ENCODE measurements at places on chromosomes 1 and 21.
A peak's percentile ranks its signal among the peaks of the same experiment; 100 is the strongest.

DNA sequence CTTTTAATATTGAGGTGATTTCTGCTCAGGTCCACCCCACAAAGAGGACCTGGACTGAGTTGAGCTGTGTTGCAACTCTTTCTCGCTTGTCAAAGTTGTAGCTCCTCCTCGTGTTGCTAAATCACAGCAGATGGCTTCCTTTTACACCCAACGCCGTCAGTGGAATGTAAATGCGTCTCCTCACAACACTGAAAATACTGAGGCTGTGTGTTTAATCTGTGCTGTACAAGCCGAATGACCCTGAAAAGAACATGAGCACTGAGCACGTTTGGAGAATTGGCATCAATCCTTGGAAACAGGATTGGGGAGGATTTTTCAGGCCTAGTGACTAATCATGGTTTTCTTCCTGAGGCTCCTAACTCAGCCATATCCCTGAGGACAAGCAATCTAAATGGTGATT is 196.0 kb downstream of the CRB1 start:
- DNase-seq, result no peak

GRCh38 chr21:36419241-36419640 is 34.0 kb downstream of the CHAF1B start:
- DNase-seq, result no peak

- DNase-seq, result no peak
Observed at GRCh38 chr1:47592296-47593012, 154.6 kb downstream of the FOXD2 start.

DNA sequence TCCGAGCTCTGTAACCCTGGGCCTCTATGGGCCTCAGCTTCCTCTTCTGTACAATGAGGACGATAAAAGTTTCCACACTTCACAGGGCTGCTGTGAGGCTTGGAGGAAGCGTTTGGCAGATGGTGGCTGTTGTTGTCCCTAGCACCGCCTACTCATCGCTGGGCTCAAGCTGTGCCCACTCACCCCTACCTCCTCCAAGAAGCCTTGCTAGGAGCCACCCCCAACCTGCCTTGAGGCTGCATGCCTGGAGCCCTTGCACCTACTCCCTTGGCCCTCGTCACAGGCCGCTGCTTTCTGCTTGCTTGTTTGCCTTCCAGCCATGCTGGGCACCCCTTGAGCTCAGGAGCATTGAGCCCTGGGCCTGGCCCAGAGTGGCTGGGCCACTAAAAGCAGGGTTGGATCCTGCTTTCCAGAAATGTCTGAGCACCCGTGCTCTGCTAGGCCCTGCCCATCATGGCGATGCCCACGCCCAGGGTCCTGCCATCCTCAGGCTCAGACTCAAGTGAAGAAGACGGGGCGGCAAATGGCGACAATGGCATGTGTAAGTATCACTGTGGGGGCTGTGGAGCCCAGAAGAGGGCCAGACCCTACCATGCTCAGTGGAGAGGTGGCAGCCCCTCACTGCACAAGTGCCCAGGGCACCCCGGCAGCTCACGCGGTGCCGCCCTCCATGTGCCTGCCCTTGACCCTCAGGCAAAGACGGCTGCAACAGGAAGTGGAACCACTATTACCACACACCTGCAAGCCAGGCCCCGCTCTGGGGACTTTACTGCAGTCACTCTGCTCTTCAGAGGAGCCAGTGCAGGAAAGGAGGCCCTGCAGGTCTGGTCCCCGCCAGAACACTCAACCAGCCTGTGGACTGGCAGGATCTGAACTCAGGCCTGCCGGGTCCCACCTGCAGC is 9.5 kb downstream of the SH3BGRL3 start:
- DNase-seq, result no peak

GRCh38 chr1:114550336-114550735 is 31.1 kb downstream of the BCAS2 start:
- no peak for DNase-seq

GRCh38 chr1:21781815-21782348 is 1.1 kb downstream of the USP48 start:
- DNase-seq, result no peak

- no peak for DNase-seq
Observed at GRCh38 chr1:92538413-92539061, 51.8 kb upstream of the GFI1 start.

- no peak for DNase-seq
Observed at GRCh38 chr1:9427388-9427787, 111.9 kb upstream of the SLC25A33 start.

- no peak for DNase-seq
Observed at GRCh38 chr1:228799924-228800323, 64.6 kb downstream of the RHOU start.

DNA sequence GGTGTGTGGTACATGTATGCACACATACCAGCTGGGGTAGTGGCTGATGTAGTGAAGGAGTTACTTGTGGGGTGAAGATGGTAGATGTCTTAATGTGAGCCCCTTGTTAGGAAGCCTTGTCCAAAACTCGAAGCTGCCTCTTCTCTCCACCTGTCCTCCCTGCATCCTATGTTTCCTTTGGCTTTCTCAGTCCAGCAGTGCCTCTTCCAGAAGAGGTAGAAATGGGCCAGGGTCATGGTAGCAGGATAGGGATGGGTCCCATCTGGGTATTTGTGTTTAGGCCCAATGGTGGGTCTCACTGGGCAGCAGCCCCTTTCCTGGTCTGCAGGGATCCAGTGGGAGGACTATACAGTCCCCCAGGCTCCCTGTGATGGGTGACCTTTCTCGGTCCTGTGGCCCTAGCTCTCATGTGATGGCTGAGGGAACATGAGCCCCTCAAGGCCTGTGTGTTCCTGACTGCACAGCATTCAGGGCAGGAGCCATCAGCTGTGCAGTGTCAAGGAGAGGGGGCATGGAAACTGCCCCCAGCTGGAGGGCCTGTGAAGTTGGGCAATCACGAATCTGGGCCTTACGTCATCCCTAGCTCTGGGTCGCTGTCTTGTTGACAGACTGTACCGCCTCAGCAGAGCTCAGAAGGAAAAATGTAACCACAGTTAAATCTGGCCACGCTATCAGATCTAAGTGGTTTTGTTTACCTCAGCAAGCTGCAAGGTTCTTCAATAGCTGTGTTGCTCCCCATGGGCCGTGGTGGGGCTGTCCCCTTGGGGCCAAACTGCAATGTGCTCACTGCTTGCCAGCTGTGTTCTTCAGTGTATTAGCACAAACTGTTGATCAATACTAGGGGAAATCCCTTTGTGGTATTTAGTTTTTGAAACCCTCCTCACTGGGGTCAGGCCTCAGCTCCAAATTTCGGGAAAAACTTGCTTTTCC is 82.7 kb downstream of the NOS1AP start:
- no peak for DNase-seq

DNA sequence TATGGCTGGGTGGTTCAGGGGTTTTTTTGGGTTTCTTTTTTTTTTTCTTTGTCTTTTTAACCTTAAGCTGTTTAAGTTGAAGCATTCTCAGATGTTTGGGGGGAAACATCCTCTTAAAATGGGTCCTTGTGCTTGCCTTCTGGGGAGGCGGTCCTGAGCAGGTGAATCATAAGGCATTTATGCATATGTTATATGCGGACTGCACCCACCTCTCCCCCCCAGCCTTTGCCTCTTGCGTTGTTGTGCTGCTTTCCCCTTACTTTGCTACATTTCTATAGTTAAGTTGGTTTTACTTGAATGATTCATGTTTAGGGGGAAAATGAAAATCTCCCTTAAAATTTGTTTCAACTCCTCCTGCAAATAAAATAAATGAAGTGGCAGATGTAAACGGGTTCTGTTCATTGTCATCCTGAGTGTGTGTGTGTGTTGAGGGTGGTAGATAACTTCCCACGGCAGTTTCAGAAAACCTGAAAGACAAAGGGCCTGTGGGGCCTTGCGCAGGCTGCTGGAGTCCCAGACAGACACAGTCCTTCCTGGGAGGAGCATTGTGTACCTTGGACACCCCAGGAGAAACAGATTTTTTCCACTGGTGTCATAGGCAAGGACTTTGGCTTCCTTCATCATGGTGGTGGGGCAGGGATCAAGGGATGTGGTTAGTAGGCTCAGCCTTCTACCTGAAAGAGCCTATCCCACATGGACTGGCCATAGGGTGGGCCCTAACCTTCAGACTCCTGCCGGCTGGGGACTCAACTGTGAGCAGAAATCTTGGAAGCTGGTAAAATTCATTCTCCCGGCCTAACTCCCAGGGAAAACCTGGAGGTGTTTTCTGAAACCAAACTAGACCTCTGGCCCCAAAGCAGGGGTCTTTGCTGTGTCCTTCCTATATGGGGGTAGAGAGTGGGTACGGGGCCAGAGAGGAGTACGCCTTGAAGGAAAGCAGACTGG is 926 bp upstream of the SH3D21 start:
- DNase-seq, result no peak

- no peak for DNase-seq
Observed at GRCh38 chr1:12565966-12566352, 52.1 kb downstream of the DHRS3 start.

- DNase-seq, result no peak
Observed at GRCh38 chr1:61149010-61149860, 66.9 kb downstream of the NFIA start.

GRCh38 chr1:188719735-188720134 is 1757.9 kb downstream of the BRINP3 start:
- no peak for DNase-seq

GRCh38 chr1:225990705-225991464 is 8.3 kb downstream of the SDE2 start:
- DNase-seq, result no peak

GRCh38 chr1:162391790-162392563 is 10.4 kb downstream of the C1orf226 start:
- peak; percentile 10 for DNase-seq

DNA sequence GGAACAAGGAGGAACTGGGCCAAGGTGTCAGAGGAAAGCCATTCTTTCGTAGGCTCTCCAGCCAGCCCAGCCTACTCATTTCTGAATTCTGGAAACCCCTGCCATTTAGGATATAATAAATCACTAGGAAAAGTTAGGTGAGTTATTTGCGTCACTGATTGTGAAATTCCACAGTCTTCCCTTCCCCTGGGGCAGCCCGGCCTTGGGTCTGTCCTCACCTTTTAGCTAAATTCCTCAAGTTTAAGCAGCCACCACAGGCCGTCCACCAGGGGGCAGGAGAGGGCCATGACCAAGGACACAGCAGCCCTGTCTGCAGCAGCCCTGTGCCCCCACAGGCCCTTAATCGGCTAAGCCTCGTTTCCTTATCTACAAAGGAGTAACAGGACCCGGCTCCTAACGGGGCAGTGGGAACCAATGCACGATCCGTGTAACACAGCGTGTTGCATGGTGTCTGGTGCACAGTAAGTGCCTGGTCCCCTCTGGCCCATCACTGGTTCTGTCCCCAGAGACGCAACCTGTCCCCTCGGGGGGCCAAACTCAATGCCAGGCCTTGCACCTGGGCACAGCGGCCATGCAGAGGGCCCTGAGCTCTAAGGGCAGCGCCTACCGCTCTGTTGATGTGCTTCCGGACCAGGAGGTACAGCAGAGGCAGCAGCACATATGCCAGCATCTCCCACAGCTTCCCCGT is 18.1 kb downstream of the GPR157 start:
- peak; percentile 12 for DNase-seq

- no peak for DNase-seq
Observed at GRCh38 chr1:222081859-222082258, 340.0 kb upstream of the DUSP10 start.

DNA sequence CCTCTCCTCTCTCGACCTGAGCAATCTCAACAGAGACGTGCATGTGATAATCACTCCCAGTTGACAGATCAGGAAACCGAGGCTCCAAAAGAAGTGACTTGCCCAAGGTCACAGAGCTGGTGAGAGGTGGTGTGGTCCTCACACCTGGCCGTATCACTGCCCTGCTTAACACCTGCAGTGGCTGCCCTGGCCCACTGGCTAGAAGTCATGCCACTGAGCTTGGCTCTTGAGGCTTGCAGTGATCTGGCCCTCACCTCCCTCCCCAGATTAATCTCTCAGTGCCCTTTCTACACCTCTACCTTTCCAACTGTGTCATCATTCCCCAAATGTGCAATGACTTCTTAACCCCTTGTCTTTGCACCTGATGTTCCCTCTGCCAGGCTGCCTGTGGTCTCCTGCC is 38.8 kb downstream of the CDCP2 start:
- no peak for DNase-seq

DNA sequence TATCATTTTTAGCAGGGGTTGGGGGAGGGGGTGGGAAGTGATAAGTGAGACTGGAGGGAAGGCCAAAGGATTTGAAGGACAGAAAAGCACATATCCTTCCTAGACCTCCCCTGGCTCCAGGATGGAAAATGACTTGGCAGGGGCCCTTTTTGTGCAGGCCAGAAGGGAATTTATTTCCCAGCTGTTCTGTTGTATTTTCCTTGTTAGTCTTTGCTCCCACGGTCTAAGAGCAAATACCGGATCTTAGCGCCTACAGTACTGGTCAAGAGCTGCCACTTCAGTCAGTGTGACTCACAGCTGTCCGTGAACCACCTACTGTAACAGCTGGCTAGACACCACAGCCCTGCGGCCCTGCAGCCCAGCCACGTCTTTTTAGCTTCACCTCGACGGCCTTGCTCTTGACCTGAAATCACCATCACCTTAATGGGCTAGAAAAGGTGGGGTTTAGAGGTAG is 51.0 kb upstream of the ERRFI1 start:
- DNase-seq, result peak; percentile 43

GRCh38 chr1:53546409-53547155 is 87.4 kb downstream of the DMRTB1 start:
- no peak for DNase-seq

GRCh38 chr1:228339766-228340685 is 66.6 kb downstream of the TRIM11 start:
- DNase-seq, result no peak

DNA sequence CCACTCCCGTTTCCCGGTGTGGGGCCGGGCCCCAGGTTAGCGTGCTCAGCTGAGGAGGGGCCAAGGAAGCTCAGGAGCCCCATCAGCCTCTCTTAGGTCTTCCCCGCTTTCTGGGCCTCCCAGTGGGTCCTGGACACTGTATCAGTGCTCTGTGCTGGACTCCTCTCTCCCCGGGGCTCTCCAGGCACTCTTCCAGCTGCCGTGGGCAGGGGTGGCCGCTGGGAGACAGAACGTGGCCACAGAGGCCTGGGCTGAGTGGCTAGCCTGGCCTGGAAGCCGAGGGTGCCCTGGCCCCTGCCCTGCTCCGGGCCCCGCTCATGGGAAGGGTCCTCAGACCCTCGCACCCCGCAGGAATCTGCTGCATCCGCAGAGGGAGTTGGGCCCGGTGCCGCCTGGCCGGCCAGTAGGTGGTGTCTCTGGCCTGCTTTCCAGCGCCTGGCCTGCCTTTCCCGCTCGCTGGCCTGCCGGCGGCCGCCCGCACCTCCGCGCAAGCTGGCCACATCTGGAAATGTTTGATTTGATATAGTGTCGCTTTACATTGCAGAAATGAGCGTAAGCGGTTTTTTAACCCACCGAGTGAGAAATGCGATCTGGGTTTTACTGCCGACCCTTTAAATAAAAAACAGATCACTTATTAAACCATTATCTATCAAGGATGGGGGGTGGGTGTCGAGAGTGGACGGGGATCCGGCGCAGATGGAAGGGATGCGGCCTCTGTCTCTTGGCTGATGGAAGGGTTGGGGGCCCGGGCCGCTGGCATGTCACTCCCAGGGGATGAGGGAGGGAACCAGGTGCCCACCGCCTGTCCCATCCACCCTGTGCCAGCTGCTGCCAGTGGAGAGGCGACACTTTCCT is 74.4 kb upstream of the TTC34 start:
- no peak for DNase-seq

GRCh38 chr1:36773827-36774541 is 260.3 kb downstream of the GRIK3 start:
- no peak for DNase-seq
